Uterine smooth muscle cell (primary cell): ENCODE measurements at places on chromosomes 4 and X. TPM values are rescaled to one million over a fixed set of nuclear protein-coding genes. Genes with fewer than 3 reads are reported as not detected.

Gene TMPRSS11A
- not detected in 2 replicates for total RNA-seq

Gene HPGD
- 1.5 and 9.8 TPM in 2 replicates for total RNA-seq

Gene CXCL13
- total RNA-seq, result not detected in 2 replicates

Gene ATP10D
- 23.1 and 33.2 TPM in 2 replicates for total RNA-seq
